Body of pancreas (tissue), 4 donors: ENCODE measurements at places on chromosomes 1 and 21. TPM values are rescaled to one million over a fixed set of nuclear protein-coding genes. Genes with fewer than 3 reads are reported as not detected.
A peak's percentile ranks its signal among the peaks of the same experiment; 100 is the strongest.

Gene G0S2
- 59.9 TPM for total RNA-seq

Gene NGF
- not detected for total RNA-seq

Gene SPATA45
- total RNA-seq, result not detected

Gene CFAP141
- total RNA-seq, result not detected

Gene ATP8B2
- 16.3 TPM for total RNA-seq

Gene YIPF1
- total RNA-seq, result 16.1 TPM

Gene MATN1
- total RNA-seq, result not detected

GRCh38 chr1:245434280-245434679 is 279.5 kb downstream of the KIF26B start:
- H3K36me3 ChIP-seq, result no peaks in the 10 kb centered on the region
- H3K27ac ChIP-seq, result no peak overlapping the region
- no peaks in the 10 kb centered on the region for H3K27me3 ChIP-seq
- DNase-seq, result no peak

GRCh38 chr1:237448042-237448441 is 406.1 kb downstream of the RYR2 start:
- H3K27me3 ChIP-seq, result no peaks in the 10 kb centered on the region
- H3K4me3 ChIP-seq, result no peak overlapping the region

GRCh38 chr1:98044071-98044697 is 123.3 kb upstream of the DPYD start:
- no peaks in the 10 kb centered on the region for H3K36me3 ChIP-seq
- H3K27ac ChIP-seq, result no peak overlapping the region
- H3K4me1 ChIP-seq, result peaks cover 25% of the 10 kb centered on the region
- H3K4me3 ChIP-seq, result no peak overlapping the region

- no peaks in the 10 kb centered on the region for H3K36me3 ChIP-seq
- no peak overlapping the region for H3K4me3 ChIP-seq
- no peaks in the 10 kb centered on the region for H3K27me3 ChIP-seq
These were observed 1365.3 kb downstream of the NCAM2 start for GRCh38 chr21:22363504-22363903.

GRCh38 chr1:62295921-62296491 is 23.2 kb downstream of the KANK4 start:
- no peak overlapping the region for H3K4me3 ChIP-seq
- H3K27me3 ChIP-seq, result no peaks in the 10 kb centered on the region
- H3K27ac ChIP-seq, result peak overlapping the region; percentile 5
- H3K36me3 ChIP-seq, result no peaks in the 10 kb centered on the region
- DNase-seq, result no peak
- H3K4me1 ChIP-seq, result peaks cover 36% of the 10 kb centered on the region

GRCh38 chr1:25522031-25522655 is 21.3 kb upstream of the LDLRAP1 start:
- peaks cover 16% of the 10 kb centered on the region for H3K4me1 ChIP-seq
- no peak overlapping the region for H3K4me3 ChIP-seq
- no peak overlapping the region for H3K27ac ChIP-seq
- no peaks in the 10 kb centered on the region for H3K27me3 ChIP-seq
- no peak for DNase-seq

DNA sequence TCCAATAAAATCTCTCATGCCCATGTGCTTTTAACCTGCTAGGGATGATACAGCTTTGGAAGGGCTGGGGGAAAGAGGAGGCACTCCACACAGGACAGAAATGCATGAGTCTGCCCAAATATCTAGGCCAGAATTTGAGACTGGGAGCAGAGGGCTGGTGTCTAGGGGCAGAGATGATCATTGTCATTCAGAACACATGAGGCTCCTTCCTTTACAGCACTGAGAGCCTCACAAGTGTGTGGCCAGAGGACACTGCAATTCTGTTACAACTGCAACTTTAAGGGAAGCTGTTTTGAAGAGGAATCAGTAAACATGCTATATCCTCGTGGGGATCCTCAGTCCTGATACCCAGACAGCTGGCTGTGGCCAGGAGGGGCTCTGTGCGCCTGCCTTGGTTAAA is 541.3 kb downstream of the OMA1 start:
- H3K27ac ChIP-seq, result no peak overlapping the region
- no peak overlapping the region for H3K4me3 ChIP-seq
- no peak for DNase-seq
- H3K4me1 ChIP-seq, result no peaks in the 10 kb centered on the region

DNA sequence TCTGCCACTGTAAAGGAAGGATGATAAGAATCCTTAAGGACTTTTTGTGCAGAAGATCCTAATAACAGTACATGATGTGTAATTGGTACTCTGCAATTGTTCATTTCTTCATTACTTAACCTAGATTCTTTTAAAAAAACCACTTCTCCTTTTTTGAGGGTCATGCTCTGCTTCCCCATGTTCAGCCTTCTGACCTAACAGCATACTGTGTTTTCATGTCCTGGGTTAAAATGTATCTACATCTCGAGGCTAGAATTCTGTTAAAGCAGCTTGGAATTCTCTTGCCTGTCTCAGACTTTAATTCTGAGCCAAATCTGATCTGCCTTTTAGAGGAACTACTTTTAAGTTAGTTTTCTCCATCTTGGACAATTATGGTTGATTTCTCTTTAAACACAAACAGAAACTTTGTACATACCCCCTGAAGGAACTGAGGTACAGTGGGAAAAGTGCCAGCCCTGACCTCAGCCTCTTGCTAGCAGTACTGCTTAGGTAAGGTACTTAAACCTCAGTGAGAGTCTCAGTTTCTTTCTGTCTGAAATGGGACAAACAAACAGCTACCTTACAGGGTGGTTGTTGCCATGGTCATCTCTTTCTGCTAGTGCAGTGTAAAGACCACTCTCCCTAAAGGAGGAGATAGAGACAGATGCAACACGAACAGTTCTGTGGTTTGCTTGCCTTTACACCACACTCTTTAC is 103.2 kb upstream of the DYNLT5 start:
- DNase-seq, result no peak
- H3K27ac ChIP-seq, result no peak overlapping the region
- H3K36me3 ChIP-seq, result no peaks in the 10 kb centered on the region
- no peaks in the 10 kb centered on the region for H3K4me1 ChIP-seq

GRCh38 chr1:30058970-30059369 is 664.4 kb downstream of the MATN1 start:
- no peak overlapping the region for H3K4me3 ChIP-seq
- no peaks in the 10 kb centered on the region for H3K27me3 ChIP-seq
- no peaks in the 10 kb centered on the region for H3K4me1 ChIP-seq
- no peak overlapping the region for H3K27ac ChIP-seq

DNA sequence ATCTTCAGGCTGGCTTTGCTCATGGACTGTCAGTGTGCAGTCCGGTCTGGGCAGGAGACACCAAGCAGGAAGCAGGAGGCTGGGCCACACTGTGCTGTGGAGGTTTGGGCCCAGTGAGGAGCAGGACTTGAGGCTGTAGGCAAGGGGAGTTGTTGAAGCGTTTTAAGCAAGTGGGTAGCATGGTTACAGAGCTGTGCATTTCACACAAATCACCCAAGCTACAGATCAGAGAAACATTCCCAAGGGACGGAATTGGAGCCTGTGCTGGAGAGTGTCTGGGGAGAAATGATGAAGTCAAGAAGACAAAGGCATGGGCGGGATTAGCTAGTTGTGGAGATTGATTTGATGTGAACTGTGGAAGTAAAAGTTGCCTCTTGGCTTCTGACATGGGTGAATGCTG is 60.9 kb downstream of the KIF21B start:
- H3K4me3 ChIP-seq, result no peak overlapping the region
- no peaks in the 10 kb centered on the region for H3K27me3 ChIP-seq
- no peak for DNase-seq
- H3K4me1 ChIP-seq, result no peaks in the 10 kb centered on the region
- no peaks in the 10 kb centered on the region for H3K36me3 ChIP-seq
- no peak overlapping the region for H3K27ac ChIP-seq

- H3K27me3 ChIP-seq, result no peaks in the 10 kb centered on the region
- no peak overlapping the region for H3K27ac ChIP-seq
- DNase-seq, result no peak
- no peak overlapping the region for H3K4me3 ChIP-seq
- no peaks in the 10 kb centered on the region for H3K36me3 ChIP-seq
These were observed 307.3 kb upstream of the DUSP10 start for GRCh38 chr1:222049176-222049575.

DNA sequence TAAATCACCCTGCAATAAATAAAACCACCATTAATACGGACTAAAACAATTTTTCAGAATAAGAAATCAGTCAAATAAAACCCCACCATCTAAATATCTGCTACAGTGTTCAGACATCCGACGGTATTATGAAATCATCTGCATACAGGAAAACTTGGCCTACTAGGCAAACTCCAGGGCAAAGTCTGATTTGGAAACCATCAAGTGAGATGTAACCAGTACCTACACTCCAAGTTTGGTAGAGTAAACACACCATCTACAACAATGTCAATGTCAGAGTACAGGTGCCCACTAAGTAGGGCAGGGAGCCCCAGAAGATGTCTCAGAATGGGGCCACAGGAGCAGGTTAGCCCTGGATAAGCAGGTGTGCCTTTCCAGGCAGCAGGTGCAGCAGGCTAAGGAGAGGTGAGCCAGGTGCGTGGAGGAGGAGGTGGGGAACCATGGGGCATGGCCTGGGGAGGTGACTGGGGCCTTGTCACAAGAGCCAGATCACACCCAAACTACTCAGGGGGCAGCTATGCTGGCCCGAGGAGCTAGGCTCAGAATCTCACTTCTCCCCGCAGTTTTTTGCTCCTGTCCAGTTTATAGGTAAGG is 59.6 kb downstream of the CAPZB start:
- H3K4me3 ChIP-seq, result no peak overlapping the region
- no peak overlapping the region for H3K27ac ChIP-seq
- no peaks in the 10 kb centered on the region for H3K27me3 ChIP-seq
- DNase-seq, result no peak
- H3K4me1 ChIP-seq, result peaks cover 59% of the 10 kb centered on the region

DNA sequence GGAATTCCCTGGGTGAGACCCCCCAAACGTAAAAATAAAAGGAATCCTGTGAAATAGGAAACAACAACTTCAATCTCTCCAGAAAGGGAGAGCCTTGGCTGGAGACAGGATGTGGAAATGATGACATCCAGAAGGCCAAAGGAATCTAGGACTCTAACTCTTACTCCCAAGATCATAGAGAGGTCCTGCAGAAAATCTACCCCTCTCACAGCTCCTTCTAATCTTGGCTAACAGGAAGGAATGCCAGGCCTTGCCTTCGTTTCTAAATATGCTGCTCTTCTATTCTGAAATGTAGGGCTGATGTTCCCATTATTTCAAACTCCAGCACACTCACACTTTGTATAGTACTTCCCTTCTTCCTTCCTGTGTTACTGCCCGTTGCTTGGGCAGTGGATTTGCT is 40.7 kb downstream of the ARHGEF11 start:
- no peaks in the 10 kb centered on the region for H3K36me3 ChIP-seq
- peaks cover 13% of the 10 kb centered on the region for H3K4me1 ChIP-seq
- no peak overlapping the region for H3K4me3 ChIP-seq
- no peak overlapping the region for H3K27ac ChIP-seq

DNA sequence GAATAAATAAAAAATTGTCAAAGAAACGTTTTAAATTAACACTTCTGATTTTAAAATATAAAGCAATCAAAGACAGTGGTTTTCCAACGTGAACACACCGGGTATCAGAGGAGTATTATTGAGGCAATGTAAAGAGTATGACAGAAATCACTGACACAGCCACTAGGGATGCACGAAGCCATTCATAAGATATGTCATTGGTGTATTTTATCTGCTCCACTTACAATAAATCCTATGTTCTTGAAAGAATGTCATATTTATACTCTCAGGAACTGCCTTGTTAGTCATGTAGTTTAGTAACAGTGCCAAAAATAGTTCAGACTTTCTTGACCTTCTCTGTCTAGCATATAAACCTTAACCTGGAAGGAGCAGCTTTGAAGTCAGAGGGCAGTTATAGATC is 835.0 kb upstream of the NCAM2 start:
- no peak overlapping the region for H3K4me3 ChIP-seq
- no peaks in the 10 kb centered on the region for H3K4me1 ChIP-seq
- H3K36me3 ChIP-seq, result no peaks in the 10 kb centered on the region
- no peak overlapping the region for H3K27ac ChIP-seq

DNA sequence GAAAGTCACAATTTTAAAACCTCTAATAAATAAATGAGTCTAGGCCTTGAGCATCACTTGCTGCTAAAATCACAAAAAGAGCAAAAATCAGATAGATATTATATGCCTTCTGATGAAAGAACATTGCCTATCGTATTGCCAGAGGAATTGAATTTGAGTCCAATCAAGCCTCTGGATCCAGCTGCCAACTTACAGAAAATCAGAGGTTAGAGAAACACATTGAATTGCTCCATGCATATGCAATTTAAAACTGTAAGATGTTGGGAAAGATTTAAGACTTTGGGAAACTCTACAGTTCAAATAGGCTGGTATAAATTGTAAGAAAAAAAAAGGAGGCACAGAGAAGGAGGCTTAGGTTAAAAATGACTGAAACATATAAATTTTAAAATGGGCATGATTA is 93.5 kb downstream of the TM2D1 start:
- no peaks in the 10 kb centered on the region for H3K27me3 ChIP-seq
- no peak for DNase-seq
- no peaks in the 10 kb centered on the region for H3K36me3 ChIP-seq
- H3K27ac ChIP-seq, result no peak overlapping the region

DNA sequence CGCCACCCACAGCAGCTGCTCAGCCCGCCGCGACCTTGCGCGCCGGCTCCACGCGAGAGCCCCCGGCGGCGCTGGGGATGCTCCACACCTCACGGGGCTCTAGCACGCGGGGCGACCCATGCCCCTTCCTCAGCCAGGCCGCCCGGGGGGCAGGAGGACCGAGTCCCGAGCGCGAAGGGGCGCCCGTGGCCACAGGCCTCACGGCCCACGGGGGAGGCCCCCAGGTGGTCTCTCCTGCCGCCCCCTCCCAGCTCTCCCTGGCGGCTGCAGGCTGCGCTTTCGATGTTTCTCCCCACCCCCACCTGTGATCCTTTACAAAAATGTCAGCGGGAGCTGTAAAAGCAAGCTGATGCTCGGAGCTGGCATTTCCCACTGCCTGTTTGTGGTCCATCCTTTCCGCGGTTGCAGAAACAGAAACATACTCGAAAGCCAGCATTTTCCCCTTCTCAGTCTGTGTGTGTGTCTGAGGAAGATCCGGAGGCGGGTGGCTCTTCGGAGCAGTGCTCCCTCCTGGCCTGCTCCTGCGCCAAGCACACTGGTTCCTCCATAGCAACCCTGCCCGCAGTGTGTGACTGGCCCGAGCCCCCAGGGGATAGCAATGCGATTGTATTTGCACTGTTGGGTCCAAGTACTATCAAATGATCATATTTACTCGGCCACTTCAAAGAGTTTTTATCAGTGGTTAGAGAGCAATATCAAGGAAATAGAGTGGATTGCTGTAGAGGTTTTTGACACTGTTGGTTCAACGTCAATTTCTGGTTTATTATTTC is 2.1 kb downstream of the KIF26B start:
- DNase-seq, result no peak
- H3K27ac ChIP-seq, result no peak overlapping the region
- no peaks in the 10 kb centered on the region for H3K36me3 ChIP-seq
- H3K27me3 ChIP-seq, result no peaks in the 10 kb centered on the region
- H3K4me3 ChIP-seq, result peak overlapping the region; percentile 33

GRCh38 chr1:97423403-97423802 is 497.4 kb downstream of the DPYD start:
- no peak overlapping the region for H3K4me3 ChIP-seq
- DNase-seq, result no peak
- no peaks in the 10 kb centered on the region for H3K36me3 ChIP-seq
- no peaks in the 10 kb centered on the region for H3K27me3 ChIP-seq
